Esophagus squamous epithelium (tissue), 5 donors: ENCODE measurements at places on chromosomes 5 and 9.
A peak's percentile ranks its signal among the peaks of the same experiment; 100 is the strongest.

GRCh38 chr9:129148463-129149204 lies 29.4 kb downstream of the IER5L start:
- no peak overlapping the region for H3K4me3 ChIP-seq
- no peaks in the 10 kb centered on the region for H3K27me3 ChIP-seq
- peaks cover 36% of the 10 kb centered on the region for H3K4me1 ChIP-seq
- no peak for DNase-seq
- peak overlapping the region; percentile 99 for H3K27ac ChIP-seq

DNA sequence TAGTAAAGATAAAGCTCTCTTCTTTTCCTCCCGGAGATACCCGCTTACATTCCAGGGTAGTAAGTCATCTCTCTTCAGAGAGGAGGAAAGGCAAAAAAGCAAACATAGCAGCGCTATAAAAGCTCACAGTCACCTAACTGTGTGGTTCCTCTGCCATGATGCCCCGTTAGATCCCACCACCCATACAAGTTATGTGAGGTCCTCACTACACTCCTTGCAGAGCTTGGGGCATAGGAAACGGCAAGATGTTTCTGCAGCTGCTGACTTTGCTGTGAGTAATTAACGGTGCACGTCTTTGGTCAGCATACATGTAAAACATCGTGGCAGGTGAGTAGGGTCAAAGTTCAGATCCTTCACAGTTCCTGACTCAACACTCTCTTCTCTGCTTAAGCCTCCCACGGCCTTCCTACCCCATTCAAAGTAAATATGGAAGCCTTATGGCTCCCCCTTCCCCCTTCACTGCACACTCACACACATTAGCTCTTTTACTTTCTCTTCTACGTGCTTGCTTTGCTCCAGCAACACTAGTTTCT lies 218.9 kb downstream of the DIRAS2 start:
- no peaks in the 10 kb centered on the region for H3K36me3 ChIP-seq
- no peak overlapping the region for H3K4me3 ChIP-seq
- no peak for DNase-seq
- no peaks in the 10 kb centered on the region for H3K27me3 ChIP-seq
- H3K4me1 ChIP-seq = no peaks in the 10 kb centered on the region

GRCh38 chr9:79562749-79563386 lies 8.9 kb upstream of the TLE4 start:
- no peak for DNase-seq
- no peak overlapping the region for H3K4me3 ChIP-seq
- H3K27ac ChIP-seq = no peak overlapping the region
- no peaks in the 10 kb centered on the region for H3K27me3 ChIP-seq
- no peaks in the 10 kb centered on the region for H3K36me3 ChIP-seq
- no peaks in the 10 kb centered on the region for H3K4me1 ChIP-seq

- no peaks in the 10 kb centered on the region for H3K36me3 ChIP-seq
- no peak overlapping the region for H3K27ac ChIP-seq
- peaks cover 17% of the 10 kb centered on the region for H3K4me1 ChIP-seq
- no peak overlapping the region for H3K4me3 ChIP-seq
- no peak for DNase-seq
- peaks cover 7% of the 10 kb centered on the region for H3K27me3 ChIP-seq
Observed at GRCh38 chr5:1643651-1644392, 120.1 kb upstream of the LPCAT1 start.

DNA sequence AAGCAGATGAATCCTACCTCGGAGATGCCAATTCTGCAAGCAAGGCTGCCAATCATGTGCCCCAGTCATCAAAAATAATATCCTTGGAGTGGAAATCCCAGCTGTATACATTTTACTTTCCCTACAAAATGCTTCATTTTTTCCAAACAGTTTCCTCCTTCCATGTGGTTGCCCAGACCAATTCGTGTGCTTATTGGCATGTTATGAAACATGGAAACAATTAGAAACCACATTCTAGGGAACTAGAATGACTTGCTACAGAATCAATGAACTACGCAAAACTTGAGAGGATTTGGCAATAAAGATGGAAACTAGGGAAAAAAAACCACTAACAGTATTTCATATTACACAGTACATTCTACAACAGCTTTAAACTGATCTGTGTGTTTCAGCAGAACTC lies 584.5 kb upstream of the DMAC1 start:
- DNase-seq = no peak
- no peak overlapping the region for H3K27ac ChIP-seq
- no peak overlapping the region for H3K4me3 ChIP-seq
- H3K4me1 ChIP-seq = no peaks in the 10 kb centered on the region
